Activated CD4-positive, alpha-beta T cell treated with anti-CD3 and anti-CD28 coated beads, Interleukin-2, amount 50 U/mL, for 24 hours (primary cell): ENCODE measurements at places on chromosomes 16 and 17.

DNA sequence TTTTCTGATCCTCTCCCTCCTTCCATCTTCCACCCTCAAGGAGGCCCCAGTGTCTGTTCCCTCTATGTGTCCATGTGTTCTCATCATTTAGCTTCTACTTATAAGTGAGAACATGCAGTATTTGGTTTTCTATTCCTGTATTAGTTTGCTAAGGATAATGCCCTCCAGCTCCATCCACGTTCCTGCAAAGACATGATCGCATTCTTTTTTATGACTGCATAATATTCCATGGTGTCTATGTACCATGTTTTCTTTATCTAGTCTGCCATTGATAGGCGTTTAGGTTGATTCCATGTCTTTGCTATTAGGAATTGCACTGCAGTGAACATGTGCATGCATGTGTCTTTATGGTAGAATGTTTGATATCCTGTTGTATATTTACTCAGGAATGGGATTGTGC is 275.1 kb downstream of the BCAS3 start:
- no peak for DNase-seq

DNA sequence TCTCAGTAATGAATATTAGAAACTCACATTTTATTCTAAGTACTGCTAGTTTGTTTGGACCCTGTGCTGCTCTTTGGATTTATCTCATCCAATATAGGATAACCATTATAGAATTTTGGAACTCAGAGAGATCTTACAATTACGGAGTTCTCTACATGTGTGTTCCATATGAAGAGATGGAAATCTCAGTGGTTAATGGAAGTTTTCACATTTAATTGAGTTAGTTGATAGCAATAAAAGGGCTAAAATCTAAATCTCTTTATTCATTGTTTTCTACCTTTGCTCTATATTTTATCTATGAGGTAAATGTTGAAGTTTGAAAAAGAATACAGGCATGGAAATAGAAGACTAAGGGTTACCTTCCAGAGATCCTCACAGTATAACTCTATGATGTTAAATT is 558.0 kb upstream of the KIF2B start:
- DNase-seq = no peak

DNA sequence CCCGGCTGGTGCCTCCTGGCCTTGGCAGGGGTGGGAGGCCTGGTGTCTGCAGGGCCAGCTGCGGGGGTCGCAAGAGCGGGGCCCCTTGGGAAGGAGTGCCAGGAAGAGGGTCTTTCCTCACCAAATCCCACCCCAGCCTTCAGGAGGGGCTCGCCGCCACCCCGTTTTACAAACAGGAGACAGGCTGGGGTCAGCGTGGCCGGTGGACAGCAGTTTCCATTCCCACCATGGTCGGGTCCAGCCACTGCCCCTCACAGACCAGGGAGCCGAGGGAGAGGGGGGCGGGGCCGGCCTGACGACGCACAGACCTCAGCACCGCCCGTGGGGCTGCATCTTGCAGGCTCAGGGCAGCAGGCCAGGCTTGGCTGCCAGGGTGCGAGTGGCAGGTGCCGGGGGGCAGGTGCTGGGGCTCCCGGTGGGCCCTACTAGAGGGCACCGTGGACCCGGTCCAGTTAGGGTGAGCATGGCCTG is 7.6 kb downstream of the CBFA2T3 start:
- no peak for DNase-seq

DNA sequence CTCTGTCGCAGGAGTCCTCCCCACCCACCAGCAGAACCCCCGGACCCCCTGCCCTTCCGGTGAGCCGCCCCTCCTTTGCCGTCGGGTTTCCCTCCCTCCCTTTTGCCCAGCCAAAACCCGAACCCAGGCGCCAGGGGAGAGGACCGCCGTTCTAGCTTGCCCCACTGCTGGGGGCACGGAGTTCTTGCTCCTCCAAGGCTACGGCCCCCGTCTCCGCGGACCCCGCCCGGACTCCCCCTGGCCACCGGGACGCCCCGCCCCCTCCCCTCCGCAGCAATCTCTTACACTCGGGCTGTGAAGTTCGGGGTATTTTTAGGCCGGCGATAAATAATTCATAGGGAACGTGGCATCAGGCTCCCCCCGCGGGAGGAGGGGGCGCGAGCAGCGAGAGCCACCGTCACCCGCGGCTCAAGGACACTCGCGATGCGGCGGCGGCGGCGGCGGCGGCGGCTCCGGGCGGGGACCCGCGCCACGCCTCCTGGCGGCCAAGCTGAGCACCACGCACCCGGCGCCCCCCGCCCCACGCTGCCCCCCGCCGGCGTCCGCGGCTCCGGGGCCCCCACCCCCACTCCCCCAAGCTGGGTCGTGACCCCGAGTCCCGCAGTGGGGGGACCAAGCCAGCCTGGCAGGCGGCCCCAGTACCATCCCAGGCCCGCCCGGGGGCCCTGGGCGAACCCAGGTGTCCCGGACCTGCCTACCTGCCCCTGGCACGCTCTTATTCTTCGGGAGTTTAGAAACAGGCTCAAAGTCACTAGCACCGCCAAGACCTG is at the start of gene GRIN2C:
Gene GRIN2C (minus strand): TSS at position 427 of the 770 bp plus-strand sequence. CDS start 4,793 bp downstream, outside the sequence.
- no peak for DNase-seq

DNA sequence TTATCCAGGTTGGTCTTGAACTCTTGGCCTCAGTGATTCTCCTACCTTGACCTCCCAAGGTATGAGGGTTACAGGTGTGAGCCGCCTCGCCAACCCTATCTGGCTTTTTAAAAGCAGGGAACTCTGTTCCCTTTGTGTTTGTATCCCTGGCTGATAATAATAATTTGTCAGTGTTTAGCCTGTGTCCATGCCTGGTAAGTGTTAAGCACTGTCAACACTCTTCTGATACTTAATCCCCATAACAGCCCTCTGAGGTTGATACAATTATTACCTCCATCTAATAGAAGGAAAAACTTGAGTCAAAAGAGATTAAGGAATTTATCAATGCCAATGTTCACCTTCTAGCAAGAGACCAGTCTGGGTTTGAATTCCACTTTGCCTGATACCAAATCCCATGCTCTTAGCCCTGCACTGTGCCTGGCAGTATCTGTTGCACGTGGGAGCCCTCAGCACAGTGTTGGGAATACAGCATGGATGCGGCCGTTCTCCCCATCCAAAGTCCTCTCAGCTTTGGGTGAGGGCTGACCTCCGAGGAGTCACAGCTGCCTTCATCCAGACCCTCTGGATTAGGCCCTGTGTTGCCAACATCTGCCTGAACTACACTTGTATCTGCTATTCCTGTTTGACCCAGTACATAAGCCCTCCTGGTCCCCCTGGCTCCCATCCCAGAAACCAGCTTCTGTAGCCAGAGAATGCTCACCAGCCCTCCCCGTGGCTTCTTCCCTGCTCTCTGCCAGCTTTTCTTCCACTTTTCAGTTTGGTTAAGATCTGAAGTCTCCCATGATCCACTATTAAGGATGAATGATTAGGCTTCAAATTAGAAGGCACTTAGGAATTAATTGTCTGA is 335.6 kb upstream of the ASIC2 start:
- no peak for DNase-seq

DNA sequence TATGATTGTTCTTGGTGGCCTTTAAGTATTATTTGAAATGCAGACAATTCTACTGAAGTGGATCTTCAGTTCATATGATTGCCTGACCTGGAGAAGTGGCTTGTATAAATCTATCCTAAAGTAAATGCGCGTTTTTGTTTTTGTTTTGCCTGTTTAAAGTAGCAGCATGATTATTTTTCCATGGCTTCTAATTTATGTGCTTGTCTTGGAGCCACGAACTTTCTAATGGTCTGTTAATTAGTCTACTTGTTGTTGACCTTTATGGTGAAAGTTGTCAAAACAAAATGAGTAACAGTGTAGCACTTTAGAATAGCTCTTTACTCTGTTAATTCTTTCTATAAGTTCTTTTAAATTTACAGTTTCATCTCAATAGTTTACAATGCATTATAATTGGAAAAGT is 1.7 kb downstream of the PRKAR1A start:
- no peak for DNase-seq

GRCh38 chr17:80921741-80922579 is 69.7 kb upstream of the CHMP6 start:
- no peak for DNase-seq

DNA sequence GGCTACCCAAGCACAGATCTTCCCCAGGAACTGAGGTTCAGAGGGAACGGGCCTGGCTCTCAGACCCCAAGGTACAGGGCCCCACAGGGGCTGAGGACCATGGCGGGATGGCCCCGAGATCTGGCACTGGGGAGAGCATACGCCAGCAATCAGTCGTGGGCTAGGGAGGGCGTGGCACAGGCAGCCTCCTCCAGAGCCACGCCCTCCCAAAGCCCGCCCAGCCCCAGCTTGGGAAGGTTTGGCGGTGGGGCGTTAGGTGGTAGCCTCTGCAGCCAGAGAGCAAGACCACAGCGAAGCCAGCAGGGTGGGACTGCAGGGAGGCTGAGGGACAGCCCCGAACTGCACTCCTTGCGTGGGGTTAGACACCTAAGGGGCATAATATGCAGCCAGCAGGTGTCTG is 11.6 kb downstream of the WNT9B start:
- no peak for DNase-seq

GRCh38 chr16:14203166-14203565 is 132.0 kb downstream of the MRTFB start:
- no peak for DNase-seq

DNA sequence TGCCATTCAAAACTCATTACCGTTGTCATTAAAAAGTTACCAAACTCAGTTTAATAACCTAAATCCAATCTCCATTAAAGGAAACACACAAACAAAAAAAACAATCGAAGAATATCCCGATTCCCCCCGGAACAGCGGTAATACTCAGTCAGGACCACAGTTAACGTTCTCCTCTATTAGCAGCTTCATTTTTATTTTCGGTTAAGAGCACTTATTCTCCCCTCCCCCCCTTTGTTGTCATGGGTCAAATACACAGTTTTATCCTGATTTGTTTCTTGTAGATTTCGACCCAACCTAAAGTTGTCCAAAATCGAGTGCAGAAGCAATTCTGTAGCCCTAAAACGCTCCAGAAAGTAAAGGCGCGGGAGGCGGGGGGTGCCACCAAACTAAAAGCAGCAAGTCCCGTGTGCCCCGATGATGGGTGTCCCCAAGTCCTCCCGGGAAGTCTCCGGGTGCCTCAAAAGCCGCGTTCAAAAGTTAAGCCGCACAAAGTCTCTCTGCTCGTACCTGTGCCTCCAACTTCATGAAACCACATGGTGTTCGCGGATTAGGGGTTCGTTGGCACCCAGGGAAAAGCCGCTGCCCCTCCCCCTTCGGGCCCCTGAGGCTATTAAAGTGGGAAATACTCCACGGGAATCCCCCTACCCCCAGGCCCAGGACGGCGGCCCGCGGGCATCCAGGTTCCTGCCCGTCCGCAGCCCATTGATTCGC is 996 bp downstream of the SUMO2 start:
- DNase-seq = peak; percentile 25

GRCh38 chr17:57948555-57949420 is 6.4 kb downstream of the CUEDC1 start:
- DNase-seq = no peak

- no peak for DNase-seq
Measured at GRCh38 chr16:4987580-4988374, 29.6 kb downstream of the SEC14L5 start.

GRCh38 chr17:75756451-75757085 is 8.4 kb downstream of the GALK1 start:
- DNase-seq = no peak

- no peak for DNase-seq
Measured at GRCh38 chr16:66873685-66874055, 6.6 kb upstream of the PDP2 start.

- DNase-seq = no peak
Measured at GRCh38 chr17:63138713-63139112, 172.7 kb downstream of the TANC2 start.

DNA sequence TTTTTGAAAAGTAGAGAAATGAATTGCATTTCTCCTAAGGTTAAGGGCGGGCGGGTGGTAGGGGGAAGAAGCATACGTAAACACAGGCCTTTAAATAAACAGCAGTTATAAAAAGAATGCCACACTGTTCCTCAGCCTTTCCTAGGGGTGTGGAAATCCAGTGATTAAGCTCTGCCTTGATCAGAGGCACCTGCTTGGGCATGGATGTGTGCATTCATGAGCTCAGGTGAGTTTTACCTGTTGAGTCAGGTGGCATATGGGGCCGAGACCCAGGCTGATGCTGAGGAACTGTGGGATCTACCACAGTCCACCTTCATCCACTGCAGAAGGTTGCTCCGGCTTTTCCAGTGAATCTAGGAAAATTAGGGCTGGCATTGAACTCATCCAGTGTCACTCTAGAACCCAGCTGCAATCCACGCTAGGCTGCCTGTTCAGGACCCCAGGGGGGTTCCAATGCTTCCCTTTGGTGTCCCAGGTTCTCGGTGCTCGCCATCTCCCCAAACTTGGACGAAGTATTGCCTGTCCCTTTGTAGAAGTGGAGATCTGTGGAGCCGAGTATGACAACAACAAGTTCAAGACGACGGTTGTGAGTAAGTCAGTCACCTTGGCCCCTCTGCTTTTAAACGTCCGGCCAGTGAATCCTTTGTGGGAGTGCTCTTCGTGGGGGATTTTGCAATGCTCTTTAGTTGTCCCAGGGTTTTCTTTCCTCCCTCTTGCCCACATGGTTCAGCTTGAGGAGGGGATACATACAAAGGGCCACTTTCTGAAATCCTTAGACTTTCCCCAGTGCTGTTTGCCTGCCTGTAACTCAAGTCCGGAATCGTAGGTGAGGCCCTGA is 72.7 kb downstream of the SDR42E1 start:
- DNase-seq = no peak

- no peak for DNase-seq
Measured at GRCh38 chr17:4711661-4712181, 1.3 kb downstream of the ARRB2 start.

- DNase-seq = no peak
Measured at GRCh38 chr17:28514561-28515002, 8.4 kb downstream of the FOXN1 start.

GRCh38 chr16:50724306-50724705 is 17.6 kb upstream of the CYLD start:
- DNase-seq = no peak

DNA sequence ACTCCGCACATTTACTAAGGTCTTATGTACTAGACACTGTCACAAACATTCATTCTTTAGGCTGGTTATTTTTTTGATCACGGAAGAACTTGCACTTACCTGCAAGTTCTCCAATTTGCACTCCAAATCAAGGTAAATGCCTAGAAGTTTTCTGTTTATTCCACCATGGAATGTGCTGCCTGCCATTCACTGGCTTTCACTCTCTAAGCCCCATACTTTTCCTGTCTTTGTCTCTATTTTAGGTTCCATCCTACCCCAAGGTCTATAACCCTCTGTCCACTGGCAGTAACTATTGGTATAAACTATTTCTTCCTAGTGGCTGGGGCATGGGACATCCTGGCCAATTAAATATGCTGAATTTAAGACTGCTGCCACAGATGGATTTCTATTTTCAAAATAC is 15.9 kb downstream of the XPO6 start:
- DNase-seq = no peak

- no peak for DNase-seq
Measured at GRCh38 chr17:72927760-72928159, 164.7 kb downstream of the SLC39A11 start.

- peak; percentile 69 for DNase-seq
Measured at GRCh38 chr17:19744922-19745757, 3.0 kb downstream of the ALDH3A1 start.
